ENCODE measurements at places on chromosomes 12 and 14. TPM values are rescaled to one million over a fixed set of nuclear protein-coding genes. Genes with fewer than 3 reads are reported as not detected.

DNA sequence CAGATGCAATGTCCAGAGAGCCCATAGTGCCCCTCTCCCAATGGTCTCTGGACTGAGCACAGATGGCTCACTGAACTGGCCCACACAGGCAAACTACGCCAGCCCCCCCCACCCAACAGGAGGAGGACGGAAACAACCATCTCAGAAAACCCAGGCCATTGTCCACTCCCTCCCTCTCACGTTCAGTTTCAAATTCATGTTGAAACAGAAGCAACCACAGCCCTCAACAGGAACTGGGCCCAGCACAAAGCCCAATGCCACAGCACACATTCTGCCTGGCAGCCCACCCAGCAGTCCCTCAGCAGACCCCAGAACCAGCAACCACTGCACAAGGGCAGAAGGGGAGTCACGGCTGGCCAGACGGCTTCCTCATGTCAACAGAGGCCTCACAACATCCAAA lies 10.6 kb downstream of the CCDC88C start:
- no peak for DNase-seq
- no peaks in the 10 kb centered on the region for H3K27me3 ChIP-seq
- no peak overlapping the region for H3K27ac ChIP-seq
- H3K4me1 ChIP-seq: peaks cover 7% of the 10 kb centered on the region
- no peak overlapping the region for H3K4me3 ChIP-seq

GRCh38 chr14:67400434-67400833 lies 11.5 kb downstream of the PLEK2 start:
- H3K27ac ChIP-seq: no peak overlapping the region
- H3K27me3 ChIP-seq: no peaks in the 10 kb centered on the region
- no peak overlapping the region for H3K4me3 ChIP-seq
- H3K36me3 ChIP-seq: no peaks in the 10 kb centered on the region
- no peak for DNase-seq

DNA sequence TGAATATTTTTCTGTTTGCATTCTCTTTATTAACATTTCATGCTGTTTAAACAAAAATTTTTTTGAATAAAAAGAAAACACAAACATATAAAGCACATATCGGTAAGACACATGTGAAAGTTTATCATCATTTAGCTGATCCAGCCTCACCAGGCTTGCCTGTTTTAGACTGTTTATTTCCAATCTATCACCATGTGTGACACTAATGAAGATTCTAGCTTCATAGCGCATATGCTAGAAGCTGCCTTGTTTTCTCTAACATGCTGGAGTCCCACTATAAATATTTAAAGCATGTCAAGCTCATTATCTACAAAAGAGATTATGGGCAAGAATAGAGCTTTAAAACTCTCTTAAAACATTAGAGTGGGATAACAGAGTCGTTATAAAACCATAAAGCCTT lies 25.4 kb upstream of the ADAMTS20 start:
- H3K27me3 ChIP-seq: no peaks in the 10 kb centered on the region
- no peak for DNase-seq
- no peaks in the 10 kb centered on the region for H3K4me1 ChIP-seq
- H3K36me3 ChIP-seq: no peaks in the 10 kb centered on the region
- no peak overlapping the region for H3K27ac ChIP-seq

DNA sequence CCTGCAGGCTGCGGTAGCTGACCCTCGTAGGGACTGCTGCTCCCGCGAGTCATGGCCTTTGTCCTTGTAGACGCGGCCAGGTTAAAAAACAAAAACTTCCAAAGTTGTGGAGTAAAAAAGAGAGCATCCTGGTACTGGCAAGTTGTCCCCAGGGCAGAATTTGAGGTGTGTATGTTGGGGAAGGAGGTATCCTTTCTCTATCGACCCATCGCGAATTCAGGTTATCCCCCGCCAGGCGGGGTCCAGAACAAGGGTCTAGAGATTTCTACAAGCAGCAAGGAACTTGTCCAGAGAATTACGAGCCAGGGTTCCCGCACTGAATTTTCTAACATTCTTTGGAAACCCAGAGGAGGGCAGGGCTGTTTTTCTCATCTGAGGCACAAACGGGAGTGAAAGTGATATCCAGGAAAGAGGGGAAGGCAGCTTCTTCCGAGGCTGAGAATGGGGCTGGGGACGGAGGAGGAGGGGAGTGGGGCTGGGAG lies 16.3 kb downstream of the TBX3 start:
- no peaks in the 10 kb centered on the region for H3K4me1 ChIP-seq
- H3K27me3 ChIP-seq: no peaks in the 10 kb centered on the region
- DNase-seq: no peak

DNA sequence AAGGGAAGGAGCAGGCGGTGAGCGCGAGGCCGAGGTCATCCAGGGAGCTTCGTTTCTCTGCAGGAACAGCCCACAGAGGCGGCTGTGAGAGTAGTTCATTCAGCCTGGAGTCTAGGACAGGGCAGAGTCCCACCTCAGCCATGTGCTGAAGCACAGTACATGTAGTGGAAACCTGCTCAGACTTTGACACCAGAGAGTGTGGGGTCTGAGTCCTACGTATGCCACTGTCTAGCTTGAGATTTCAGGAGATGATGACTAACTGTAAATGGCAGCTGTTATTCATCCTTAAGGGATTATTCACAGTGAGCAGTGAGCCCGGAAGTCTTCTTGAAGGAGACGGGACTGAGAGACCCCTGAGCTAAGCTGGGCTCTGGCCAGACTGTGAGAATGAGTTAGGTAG lies 938 bp upstream of the SLC6A13 start:
- H3K27ac ChIP-seq: no peak overlapping the region
- H3K4me1 ChIP-seq: no peaks in the 10 kb centered on the region
- peaks cover 2% of the 10 kb centered on the region for H3K27me3 ChIP-seq
- H3K4me3 ChIP-seq: no peak overlapping the region
- DNase-seq: no peak
- H3K36me3 ChIP-seq: no peaks in the 10 kb centered on the region

GRCh38 chr12:13175499-13175898 lies 21.0 kb upstream of the EMP1 start:
- no peaks in the 10 kb centered on the region for H3K4me1 ChIP-seq
- H3K27me3 ChIP-seq: no peaks in the 10 kb centered on the region
- H3K27ac ChIP-seq: no peak overlapping the region
- no peak for DNase-seq
- no peaks in the 10 kb centered on the region for H3K36me3 ChIP-seq
- no peak overlapping the region for H3K4me3 ChIP-seq

DNA sequence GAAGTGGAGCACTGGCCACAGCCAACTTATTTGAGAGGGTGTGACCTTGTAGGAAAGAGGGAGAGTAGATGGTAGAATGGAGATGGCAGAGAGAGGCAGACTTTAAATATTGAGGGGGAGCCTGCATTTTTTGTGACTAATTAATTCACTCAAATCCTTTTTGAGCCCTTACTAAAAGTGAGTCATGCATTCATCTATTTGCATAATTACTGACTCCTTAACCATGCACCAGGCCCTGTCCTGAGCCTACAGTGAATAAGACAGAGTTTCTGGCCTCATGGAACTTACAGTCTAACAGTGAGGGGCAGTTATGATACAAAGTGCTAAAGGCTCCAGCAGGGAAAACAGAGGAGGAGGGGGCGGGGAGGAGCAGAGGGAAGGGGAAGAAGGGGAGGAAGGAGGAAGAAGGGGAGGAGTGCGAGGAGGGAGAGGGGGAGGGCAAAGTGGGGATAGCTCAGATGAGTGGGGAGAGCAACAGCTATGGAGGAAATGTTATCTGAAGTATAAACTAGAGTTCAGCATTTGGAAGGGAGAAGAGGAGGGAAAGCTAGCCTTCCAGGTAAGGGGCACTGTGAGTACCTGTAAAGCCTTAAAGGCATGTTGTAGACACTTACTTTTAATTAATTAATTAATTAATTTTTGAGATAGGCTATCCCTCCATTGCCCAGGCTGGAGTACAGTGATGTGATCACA lies 7.5 kb upstream of the CTDSP2 start:
- no peaks in the 10 kb centered on the region for H3K27me3 ChIP-seq
- no peaks in the 10 kb centered on the region for H3K36me3 ChIP-seq
- no peaks in the 10 kb centered on the region for H3K4me1 ChIP-seq
- no peak overlapping the region for H3K27ac ChIP-seq
- no peak for DNase-seq
- H3K4me3 ChIP-seq: no peak overlapping the region

- no peak overlapping the region for H3K27ac ChIP-seq
- no peak for DNase-seq
- no peaks in the 10 kb centered on the region for H3K4me1 ChIP-seq
These were observed 117.2 kb downstream of the NUAK1 start for GRCh38 chr12:106021516-106021915.

DNA sequence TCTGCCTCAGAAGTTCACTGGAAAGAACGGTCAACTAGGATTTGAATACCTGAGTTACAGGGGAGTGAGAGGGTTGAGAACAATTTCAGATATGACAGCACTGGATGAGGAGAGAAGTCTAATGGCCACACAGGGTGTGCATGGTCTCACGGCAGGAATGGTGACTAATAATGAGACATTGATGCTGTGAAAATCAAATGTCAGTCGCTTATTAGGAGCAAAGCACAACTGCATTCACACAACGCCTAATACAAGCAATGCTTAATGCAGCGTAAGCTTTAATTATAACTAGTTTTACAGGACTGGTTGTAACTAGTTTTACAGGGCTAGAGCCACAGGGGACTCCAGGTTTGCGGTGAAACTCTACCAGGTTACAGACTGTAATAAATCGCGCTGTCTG lies 23.4 kb upstream of the PRIMA1 start:
- H3K4me1 ChIP-seq: no peaks in the 10 kb centered on the region
- no peak overlapping the region for H3K4me3 ChIP-seq
- H3K27ac ChIP-seq: no peak overlapping the region
- no peaks in the 10 kb centered on the region for H3K36me3 ChIP-seq

GRCh38 chr12:29944269-29945000 lies 160.7 kb upstream of the TMTC1 start:
- no peak overlapping the region for H3K4me3 ChIP-seq
- no peak overlapping the region for H3K27ac ChIP-seq
- no peak for DNase-seq
- H3K27me3 ChIP-seq: no peaks in the 10 kb centered on the region
- no peaks in the 10 kb centered on the region for H3K4me1 ChIP-seq
- H3K36me3 ChIP-seq: no peaks in the 10 kb centered on the region

- H3K4me1 ChIP-seq: no peaks in the 10 kb centered on the region
- H3K27ac ChIP-seq: no peak overlapping the region
- DNase-seq: peak; percentile 10
- H3K36me3 ChIP-seq: no peaks in the 10 kb centered on the region
- no peak overlapping the region for H3K4me3 ChIP-seq
- no peaks in the 10 kb centered on the region for H3K27me3 ChIP-seq
These were observed 118.0 kb upstream of the CCDC198 start for GRCh38 chr14:57611555-57612075.

DNA sequence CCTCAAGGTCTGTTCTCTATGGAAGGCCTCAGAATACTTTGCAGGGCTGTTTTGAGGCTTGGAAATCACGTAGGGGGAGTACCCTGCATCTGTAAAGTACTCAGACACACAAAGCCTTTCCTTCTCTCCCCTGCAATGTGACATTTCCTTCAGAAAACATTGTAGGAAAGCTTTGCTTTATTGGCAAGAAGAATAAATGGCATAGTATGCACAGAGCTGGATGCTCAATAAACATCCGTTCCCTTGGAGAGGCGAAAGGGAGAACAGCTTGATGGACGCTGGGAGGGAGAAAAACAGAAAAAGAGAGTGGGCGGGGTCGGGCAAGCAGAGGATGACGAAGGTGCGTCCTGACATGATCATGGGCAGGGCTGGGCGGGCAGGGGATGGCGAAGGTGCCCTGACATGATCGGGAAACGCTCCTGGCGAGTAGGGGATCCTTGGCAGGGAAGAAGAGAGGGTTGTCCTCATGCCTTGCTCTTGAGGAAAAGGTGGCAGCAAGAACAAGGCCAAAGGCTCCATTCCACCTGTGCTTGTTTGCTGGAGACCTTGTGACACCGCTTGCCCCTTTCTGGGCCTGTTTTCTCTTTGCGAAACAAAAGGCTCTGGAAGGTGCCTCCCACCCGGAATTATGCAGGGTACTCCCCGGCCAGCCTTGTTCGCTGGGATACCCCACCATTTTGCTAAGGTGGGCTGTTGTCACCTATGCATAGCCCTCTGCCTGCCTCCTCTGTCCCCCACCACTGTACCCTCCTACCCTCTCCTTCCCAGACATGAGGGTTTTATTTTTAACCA lies 21.1 kb downstream of the IRF2BPL start:
- no peak overlapping the region for H3K4me3 ChIP-seq
- no peaks in the 10 kb centered on the region for H3K27me3 ChIP-seq
- no peaks in the 10 kb centered on the region for H3K36me3 ChIP-seq

DNA sequence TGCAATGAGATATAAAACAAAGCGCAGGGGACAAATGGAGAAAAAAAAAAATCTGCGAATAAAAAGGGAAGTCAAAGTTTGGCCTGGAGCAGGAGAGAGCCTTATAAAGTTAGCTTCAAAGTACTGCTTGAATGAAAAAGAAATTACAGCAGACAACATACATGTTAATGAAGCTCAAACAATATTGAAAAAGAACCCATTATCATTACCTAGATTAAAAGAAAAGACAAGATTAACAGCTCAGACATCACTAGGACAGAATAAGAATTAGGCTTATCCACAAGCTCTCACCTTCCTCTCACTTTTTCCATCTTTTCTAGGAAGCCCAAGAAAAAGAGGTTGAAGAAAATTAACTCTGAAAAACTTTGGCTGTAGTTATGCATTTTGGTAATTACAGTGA lies 503.5 kb downstream of the ETNK1 start:
- no peaks in the 10 kb centered on the region for H3K36me3 ChIP-seq
- H3K4me3 ChIP-seq: no peak overlapping the region
- H3K4me1 ChIP-seq: no peaks in the 10 kb centered on the region

GRCh38 chr14:35257809-35258208 lies 34.4 kb upstream of the PSMA6 start:
- no peaks in the 10 kb centered on the region for H3K27me3 ChIP-seq
- H3K27ac ChIP-seq: no peak overlapping the region
- no peak for DNase-seq
- H3K4me3 ChIP-seq: no peak overlapping the region
- H3K36me3 ChIP-seq: no peaks in the 10 kb centered on the region
- no peaks in the 10 kb centered on the region for H3K4me1 ChIP-seq

GRCh38 chr14:25882899-25883298 lies 714.9 kb downstream of the NOVA1 start:
- no peak for DNase-seq
- no peaks in the 10 kb centered on the region for H3K4me1 ChIP-seq
- no peak overlapping the region for H3K4me3 ChIP-seq

- no peaks in the 10 kb centered on the region for H3K27me3 ChIP-seq
- DNase-seq: no peak
- H3K4me3 ChIP-seq: no peak overlapping the region
- no peaks in the 10 kb centered on the region for H3K4me1 ChIP-seq
- no peaks in the 10 kb centered on the region for H3K36me3 ChIP-seq
These were observed 553.6 kb upstream of the ATP2B1 start for GRCh38 chr12:90262251-90262650.

Gene DYRK2
- total RNA-seq: 16.7 TPM

Gene GALNT8
- total RNA-seq: 5.1 TPM

Gene PAX9
- total RNA-seq: 11.1 TPM

Gene TESPA1
- total RNA-seq: 0.41 TPM

Gene DAO
- not detected for total RNA-seq

Gene BHLHE41
- 11.3 TPM for total RNA-seq

Gene SLC5A8
- 0.51 TPM for total RNA-seq
